Activated T-cell treated with anti-CD3 and anti-CD28 coated beads, Interleukin-2, amount 50 U/mL, for 4 hours (primary cell): ENCODE measurements at places on chromosomes 12 and 14.

DNA sequence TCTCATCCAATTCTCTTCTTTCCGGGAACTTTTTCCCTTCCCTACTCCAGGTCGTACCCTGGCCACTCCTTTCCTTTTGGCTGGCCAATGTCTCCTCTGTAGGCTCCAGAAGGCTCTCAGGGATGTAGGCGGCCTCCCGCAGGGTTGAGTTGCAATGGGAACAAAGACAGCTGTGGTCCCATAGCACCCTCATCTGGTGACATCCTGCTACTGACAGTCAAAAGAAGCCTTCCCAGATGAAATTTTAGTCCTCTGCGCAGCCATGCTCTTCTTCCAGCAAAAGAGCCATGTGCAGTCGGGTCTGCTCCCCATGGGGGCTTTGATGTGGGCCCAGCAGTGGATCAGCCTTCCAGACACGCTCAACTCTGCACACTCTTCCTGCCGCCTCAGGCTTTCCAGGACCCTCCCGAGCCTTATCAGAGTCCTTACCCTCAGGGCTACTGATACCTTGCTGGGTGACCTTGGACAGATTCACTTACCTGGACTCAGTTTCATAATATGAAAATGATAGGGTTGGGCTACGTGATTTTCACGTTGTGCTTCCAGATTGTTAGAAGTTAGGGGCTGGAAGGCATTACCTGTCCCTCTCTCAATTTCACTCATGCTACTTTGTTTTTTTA lies 5.5 kb upstream of the CELA1 start:
- peak; percentile 23 for DNase-seq

GRCh38 chr14:64811676-64812075 lies 68.0 kb downstream of the SPTB start:
- DNase-seq: no peak

DNA sequence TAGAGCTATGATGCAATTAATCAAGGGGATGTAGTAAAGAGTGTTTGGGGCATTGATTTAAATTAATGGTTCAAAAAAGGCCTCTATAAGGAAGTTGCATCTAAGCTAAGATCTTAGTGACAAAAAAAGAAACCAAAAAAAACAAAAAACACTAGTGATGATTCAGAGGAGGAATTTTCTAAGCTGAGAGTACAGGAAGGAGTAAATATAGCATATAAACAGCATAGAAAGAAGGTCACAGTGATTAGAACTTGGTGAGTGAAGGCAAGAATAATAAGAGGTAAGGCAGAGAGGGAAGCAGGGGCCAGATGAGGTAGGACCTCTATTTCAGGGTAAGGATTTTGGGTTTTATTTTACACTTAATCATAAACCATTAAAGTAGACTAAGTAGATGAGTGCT lies 48.0 kb upstream of the PDZRN4 start:
- DNase-seq: no peak

DNA sequence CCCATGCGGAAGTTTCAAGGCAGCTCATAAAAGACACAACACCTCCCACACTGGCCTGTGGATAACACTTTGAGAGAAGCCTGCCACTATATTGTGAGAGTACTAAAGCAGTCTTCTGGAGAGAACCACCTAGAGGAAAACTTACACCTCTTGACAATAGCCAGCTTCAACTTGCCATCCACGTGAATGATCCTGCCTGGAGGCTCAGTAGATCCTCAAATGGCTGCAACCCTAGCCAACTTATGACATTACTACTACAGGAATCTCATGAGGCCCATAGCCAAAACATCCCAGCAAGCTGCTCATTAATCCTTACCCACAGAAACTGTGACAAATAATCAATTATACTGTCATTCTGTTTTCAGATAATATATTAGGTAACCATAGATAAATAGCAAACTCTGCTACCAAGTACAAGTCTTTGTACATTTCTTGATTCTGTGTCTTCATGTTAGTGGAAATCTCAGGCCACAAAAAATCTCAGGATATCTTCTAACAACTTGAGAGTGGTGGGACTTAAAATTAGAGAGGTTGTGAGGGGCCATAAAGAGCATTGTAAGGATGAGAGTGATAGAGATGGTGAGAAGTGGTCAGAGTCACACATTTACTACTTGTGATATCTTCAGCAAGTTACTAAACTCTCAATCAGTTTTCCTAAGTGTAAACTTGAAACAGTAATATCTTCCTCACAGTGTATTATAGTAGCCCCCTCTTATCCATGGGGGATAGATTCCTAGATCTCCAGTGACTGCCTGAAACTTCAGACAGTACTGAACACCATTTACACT lies 368.0 kb downstream of the C12orf50 start:
- DNase-seq: no peak

DNA sequence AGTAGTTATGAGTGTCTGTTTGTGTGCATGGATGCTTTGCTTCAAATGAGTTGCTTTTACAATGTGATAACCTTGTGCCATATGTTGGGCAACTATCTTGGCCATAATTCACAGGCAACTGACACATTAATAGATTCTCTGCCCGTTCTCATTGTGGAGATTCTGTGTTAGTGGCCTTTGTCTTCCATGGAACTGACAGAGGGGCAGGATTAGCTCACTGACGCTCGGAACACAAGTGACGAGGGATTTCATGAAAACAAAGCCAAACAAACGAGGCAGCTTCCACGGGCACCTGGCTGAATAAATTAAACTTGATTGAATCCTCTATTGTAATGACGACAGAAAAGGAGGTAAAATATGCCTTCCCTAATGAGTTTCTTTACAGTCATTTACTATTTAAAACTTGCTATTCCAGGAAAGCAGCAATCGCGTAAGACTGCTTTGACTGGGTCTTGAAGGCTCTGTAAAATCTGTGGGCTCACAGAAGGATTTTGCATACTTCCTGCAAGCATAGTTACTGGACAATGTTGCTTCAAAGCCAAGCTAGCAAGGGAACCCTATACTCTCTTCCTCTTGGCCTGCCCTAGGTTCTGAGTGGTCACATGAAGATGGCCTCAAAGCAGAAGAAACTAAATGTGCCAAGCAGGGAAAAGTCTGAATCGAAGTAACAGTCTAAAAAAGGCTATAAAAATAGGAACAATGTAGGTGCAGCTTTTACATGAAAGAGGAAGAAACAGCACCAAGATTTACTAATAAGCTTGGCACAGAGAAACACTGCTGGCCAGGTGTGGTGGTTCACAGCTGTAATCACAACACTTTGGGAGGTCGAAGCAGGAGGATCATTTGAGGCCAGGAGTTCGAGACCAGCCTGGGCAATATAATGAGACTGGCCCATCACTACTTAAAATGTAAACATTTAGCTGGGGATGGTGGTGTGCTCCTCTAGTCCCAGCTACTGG lies 28.1 kb upstream of the SINHCAF start:
- no peak for DNase-seq

DNA sequence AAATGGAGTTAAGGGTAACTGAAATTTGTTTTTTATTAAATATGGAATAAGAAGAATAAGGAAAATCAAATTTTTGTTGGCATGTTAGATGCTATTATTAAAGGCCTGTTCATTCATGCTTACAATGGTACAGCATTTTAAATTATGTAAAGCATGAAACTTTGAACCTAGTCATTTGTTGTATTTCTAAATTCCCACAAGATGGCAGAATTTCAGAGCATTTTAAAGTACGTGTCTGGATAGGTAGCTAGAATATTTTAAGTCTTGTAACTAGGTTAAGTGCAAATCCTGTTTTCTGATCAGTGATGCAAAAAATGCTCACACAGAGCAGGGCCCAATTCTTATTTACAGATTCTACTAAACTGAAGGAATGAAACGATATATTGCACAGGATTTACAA lies 585.6 kb upstream of the MIS18BP1 start:
- DNase-seq: no peak

DNA sequence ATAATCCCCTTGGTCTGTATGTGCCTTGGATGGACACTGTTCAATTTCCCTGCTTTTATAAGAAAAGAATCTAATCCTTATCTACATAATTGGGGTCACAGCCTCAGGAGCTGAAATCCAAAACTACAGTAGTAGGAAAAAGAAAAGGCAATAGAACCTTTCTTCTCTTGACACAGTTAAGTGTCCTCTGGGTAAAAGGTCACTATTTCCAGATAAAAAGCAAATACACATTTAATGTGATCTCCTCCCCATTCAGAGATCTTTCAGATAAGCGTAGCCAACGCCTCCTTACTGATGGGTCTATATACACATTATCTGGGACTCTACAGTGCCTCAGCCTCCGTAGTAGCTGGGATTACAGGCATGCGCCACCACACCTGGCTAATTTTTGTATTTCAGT lies 73.4 kb downstream of the CLIP1 start:
- no peak for DNase-seq

DNA sequence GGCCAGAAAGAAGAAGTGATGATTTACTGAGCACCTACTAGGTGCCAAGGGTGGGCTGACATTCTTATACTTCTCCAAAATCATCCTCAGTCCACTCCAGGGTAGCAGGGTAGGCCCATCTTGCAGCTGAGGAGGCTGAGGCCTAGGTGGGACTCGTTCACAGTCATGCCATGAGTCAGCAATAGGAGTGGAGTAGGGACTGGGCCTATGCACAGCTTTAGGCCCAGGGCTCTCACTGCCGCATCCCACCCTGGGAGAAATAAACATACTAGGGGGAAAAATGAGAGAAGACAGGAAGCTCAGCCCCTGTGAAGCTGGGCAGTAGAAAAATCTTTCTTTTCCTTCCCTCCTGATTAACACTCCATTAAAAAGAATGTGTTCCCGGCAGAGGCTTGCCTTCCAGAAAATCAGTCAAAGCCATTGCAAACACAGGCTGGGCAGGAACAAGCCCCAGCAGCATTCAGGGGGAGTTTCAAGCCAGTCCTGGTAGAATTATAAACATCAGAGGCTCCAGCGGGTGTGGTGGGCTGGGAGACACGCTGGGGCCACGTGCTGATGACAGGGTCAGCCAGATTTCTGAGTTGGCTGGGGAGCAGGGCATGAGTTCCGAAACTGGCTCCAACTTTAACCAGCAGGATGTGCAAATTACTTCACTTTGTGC lies 1.8 kb downstream of the HSPB8 start:
- DNase-seq: no peak

GRCh38 chr14:99120526-99121318 lies 151.3 kb downstream of the BCL11B start:
- DNase-seq: no peak

GRCh38 chr12:116792403-116792802 lies 54.3 kb downstream of the RNFT2 start:
- no peak for DNase-seq

DNA sequence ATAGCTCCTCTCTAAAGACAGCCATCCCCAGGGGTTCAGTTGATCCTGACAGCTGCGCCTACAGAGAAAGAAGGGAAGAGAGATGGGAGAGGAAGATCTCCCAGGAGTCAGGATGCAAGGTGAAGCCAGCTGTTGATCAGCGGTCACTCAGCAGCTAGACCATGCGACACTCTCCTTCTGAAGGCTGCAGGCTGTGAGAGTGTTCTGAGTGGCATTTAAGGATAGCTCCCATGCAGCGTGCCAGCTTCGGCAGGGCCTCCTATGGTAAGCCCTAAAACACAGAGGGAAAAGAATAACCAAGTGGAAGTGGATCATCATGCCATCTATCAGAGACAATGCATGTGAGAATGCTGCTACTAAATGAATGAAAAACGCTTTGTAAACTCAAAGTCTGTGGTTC lies 197.9 kb upstream of the NUDT4 start:
- no peak for DNase-seq

GRCh38 chr12:67958187-67958586 lies 31.1 kb upstream of the IFNG-AS1 start:
- no peak for DNase-seq

DNA sequence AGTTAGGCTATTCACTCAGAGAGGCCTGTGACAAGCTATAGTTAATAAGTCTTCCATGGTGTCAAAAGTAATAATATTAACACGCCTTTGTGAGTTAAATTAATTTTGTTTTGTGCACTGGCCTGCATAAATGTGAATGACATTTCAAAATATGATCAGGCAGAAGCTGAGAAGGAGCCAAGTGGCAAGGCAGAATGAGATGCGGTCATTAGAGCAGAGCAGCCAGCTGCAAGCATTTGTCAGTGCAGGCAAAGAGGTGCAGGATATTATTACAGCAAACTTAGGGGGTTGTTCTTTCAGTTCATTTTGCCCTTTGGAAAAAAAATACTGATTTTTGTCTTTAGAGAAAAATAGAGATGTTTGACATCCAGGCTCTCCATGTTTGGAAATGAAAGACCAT lies 364.5 kb downstream of the PAWR start:
- no peak for DNase-seq

DNA sequence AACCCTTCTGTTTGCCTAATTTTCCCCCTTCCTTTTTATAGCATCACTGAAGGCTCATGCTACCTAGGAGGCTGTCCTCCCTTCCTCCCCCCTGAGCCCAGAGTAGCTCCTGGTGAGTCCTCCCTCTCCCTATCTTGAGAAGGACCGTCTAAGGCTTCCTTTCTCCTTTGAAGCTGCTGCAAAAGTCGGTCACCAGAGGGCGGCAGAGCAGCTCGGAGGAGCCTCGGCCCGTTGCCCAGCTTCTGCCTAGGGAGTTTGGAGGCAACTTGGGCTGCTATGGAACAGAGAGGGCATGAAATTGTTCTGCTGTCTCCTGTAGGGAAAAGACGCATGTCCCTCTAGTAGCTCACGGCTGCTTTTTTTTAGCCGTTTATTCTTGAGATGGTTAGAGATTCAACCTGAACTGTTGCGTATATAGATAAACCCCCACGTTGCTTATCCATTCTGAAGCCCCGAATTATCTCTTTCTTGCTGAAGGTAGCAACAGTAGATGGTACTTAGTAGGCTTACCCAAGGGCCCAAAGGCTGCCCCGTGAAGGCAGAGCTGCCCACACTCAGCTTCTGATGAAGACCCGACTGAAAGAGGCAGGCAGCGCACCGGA lies 5.7 kb downstream of the WNT5B start:
- DNase-seq: peak; percentile 54

- no peak for DNase-seq
These were observed 17.1 kb upstream of the FAM234B start for GRCh38 chr12:13027032-13027431.

GRCh38 chr14:25832585-25832984 lies 765.2 kb downstream of the NOVA1 start:
- DNase-seq: no peak

DNA sequence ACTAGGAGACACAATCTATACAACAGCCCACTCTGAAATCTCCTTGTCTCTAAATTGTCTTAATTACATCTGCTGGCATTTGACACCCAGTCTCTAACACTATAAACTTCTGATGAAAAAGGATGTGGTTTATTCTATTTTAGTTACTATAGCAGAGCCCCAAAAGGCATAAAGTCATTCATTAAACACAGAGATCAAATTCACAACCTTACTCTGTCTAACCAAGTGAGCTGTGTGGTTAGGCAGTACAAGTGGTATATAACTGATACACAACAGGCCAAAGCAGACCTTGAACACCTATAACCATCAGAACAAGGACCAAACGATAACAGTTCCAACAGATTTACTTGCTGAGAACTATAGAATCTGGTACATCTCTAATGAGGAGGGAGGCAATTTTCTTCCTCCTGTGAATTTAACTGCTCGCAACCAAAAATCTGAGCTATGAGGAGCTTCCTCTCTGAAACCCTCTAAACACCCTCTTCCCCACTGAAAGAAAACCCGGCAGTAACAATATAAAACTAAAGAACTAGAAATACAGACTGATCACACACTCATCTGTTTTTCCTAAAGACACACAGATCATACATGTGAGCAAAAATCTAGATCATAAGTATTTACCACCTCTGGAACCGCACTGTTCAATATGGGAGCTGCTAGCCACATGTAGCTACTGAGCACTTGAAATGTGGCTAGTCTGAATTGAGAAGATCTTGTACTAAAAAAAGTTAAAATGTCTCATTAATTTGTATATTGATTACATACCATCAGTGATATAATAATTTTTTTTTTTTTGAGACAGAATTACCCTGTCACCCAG lies 17.7 kb downstream of the SPPL3 start:
- DNase-seq: no peak
